ENCODE measurements at places on chromosomes 4 and X.

GRCh38 chr4:37892641-37893040, 1.8 kb downstream of the TBC1D1 start:
- peak; percentile 21 for DNase-seq

DNA sequence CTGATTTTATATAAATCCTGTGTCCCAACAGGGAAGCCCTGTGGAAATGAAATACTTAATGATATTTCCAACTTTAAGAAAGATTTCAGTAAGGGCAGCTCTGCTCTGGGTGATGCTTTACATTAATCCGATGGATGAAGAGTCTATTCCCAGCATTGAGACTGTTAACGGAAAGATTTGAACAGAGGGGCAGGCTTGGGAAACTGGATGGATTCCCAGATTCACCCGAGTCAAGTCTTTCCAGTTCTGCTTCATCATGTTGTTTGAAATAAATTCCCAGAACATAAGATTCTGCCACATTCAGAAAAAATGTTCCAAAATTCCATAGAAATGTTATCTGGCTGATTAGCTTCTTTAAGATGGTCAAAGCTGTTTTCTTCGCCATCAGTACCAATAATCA, 246.0 kb downstream of the FBXW7 start:
- no peak for DNase-seq

GRCh38 chr4:19823781-19824180, 427.9 kb upstream of the SLIT2 start:
- DNase-seq = no peak

GRCh38 chr4:186146458-186146857, 42.0 kb downstream of the FAM149A start:
- no peak for DNase-seq

GRCh38 chr4:48620093-48620492, 130.0 kb downstream of the ZAR1 start:
- no peak for DNase-seq
